ENCODE measurements at places on chromosomes 1 and 21.

GRCh38 chr1:21567241-21568005 lies 58.2 kb downstream of the ALPL start:
- DNase-seq, result no peak

DNA sequence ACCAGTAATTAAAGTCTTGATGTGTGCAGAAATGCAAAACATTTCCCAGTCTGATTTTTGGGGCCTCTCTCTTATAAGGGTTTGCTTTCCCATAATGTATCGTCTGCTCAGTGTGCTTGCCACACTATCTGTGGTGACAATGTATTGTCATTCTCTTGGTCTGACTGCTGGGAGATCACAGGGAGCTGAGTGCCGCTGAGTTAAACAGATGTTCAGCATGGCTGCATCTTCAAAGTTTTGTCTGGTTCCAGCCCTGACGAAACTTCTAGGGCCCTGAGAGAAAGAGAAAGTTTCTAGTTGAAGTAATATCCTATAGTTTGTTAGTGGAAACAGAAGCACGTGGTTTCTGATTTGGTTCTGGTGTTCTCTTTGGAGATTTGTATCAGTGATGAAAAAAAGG lies 42.6 kb downstream of the DNM3 start:
- DNase-seq, result no peak

DNA sequence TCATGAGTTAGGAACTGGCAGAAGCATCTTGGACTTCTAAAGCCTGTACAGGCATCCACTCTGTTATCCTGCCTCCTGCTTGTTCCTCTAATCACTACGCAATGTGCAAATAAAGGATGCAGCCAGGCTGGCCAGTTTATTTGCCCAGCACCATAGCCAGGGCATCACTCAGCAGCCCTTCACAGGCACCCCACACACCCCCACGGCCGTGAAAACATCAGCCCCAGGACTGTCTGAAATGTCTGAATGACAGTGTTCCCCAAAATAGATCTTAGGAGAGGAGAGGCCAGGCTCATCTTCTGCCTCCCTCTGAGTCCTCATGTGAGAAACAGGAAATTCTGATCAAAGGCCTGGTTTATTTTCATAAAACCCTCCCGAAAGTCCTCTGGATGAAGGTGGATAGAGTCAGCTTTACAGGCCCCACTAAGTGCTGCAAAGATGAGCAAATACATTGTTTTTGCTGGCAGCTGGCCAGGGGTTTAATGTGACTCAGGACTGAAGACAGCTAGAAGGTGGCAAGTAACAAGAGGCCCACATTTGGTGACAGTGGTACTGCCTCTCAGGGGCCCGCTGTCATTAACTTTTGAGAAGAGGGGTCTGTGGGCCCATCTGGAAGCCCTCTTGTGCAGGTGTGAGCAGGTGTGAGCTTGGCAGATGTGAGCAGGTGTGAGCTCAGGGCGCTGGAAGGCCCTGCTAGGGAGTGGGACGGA lies 32.9 kb downstream of the GRHL3 start:
- peak; percentile 69 for DNase-seq

- DNase-seq, result no peak
Observed at GRCh38 chr1:71390518-71390917, 309.7 kb upstream of the ZRANB2 start.

- no peak for DNase-seq
Observed at GRCh38 chr1:31031330-31032143, 34.0 kb downstream of the PUM1 start.

DNA sequence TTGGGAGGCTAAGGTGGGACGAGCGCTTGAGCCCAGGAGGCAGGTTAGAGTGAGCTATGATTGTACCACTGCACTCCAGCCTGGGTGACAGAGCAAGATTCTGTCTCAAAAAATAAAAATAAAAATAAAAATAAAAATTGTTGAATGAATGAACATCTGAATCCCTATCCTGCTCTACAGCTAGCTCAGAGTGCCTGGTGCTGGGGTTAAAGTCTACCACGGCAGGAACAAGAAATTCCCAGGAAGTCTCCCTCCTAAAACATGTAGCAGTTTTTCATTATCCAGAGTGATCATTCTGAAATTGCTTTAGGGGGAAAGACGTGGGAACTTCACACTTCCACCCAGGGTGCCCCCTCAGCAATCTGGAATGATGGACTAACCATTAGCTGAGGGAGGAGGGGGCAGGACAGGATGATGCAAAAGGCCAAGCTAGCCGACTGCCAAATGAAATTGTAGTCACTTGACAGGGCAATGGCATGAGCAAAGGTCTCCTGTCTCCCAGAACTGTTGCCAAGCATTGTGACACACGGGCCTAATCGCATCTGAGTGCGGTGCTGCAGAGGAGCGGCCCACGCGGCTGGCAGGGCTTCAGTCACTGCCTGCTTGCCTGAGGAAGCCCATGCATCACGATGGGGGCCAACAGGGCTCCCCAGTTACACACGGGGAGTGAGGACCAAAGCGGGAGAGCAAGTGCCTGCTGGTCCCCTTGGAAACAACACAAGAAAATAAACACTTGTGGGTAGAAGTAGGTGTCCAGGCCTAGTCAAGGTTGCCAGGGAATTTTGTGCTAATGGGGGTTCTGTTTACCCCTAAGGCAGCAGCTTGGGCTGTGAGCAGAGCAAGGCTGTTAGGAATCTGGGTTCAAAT lies 85.7 kb downstream of the NENF start:
- DNase-seq, result no peak

GRCh38 chr1:47618830-47619229 lies 181.0 kb downstream of the FOXD2 start:
- no peak for DNase-seq

GRCh38 chr1:186775036-186775435 lies 53.7 kb upstream of the PLA2G4A start:
- no peak for DNase-seq

GRCh38 chr1:1537626-1538250 lies 2.7 kb downstream of the TMEM240 start:
- no peak for DNase-seq

DNA sequence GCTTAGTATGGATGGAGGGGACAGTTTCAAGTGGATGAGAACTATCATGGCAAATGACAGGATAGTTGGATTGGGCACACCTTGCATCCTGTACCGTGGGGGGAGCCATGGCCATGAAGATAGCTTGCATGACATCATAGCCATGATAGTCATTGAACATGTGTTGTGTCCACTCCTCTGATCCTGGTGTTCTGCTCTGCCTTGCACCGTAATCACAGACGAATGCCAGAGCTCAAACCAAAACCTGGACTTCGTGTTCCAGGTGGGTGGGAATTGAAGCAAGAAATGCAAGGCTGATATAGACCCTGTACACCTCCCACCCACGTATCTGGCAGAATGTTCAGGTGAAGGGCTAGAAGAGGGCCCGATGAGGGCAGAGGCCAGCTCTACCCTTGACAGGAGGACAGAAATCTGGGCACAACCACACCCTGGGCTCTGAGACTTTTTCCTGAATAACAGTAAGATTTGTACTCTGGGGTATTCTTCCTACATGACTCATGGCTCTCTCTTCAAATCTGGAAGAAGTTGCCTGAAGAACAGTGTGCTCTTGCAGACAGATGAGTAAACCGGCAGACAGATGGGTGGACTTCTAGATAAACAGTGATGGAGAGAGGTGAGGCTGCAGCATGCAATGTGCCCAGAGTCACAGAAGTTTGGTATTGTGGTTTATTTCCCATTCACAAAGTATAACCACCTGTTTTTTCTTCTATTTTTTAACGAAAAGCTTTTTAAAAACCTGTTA lies 45.0 kb downstream of the KCNJ6 start:
- DNase-seq, result no peak

- DNase-seq, result no peak
Observed at GRCh38 chr1:200919386-200919785, 24.7 kb downstream of the INAVA start.

- no peak for DNase-seq
Observed at GRCh38 chr1:91725989-91726721, 159.8 kb downstream of the TGFBR3 start.

DNA sequence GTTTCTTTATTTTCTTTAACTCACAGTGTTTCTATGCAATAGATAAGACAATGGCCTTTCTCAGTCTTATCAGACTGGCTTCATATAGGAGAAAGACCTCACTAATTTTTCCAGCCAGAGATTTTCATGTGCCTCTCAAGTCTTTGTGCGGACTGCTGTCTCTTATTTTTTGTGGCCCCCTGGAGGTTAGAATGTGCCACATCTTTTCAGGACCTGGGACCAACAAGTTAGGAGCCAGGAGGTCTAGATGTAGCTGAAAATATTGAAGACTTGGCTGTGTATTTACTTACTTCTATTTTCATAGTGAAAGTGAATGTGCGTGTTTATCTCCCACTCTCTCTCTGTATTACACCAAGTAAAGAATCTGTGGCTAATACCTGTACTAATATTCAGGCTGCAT lies 42.1 kb upstream of the CFHR3 start:
- no peak for DNase-seq

GRCh38 chr1:198937231-198938031 lies 298.6 kb downstream of the PTPRC start:
- DNase-seq, result peak; percentile 17

DNA sequence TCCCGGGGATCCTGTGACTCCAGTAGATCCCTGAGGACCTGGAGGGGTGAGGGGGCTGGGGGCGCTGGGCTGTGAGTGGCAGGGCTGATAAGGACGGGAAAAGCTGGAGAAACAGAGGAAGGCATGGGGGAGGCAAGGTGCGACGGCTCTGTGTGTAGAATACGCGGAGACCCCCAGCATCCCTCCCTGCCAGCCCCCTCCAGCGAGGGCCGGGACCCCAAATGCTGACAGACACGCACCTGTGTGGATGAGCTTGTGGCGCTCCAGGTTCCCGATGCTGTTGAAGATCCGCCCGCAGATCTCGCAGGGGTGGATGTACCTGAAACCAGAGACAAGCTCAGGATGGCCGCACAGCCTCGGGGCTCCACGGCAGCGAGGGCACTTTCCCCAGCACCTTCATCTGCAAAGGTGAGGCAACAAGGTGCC lies 53.0 kb upstream of the RIPK4 start:
- no peak for DNase-seq

- no peak for DNase-seq
Observed at GRCh38 chr1:85612704-85613361, 32.3 kb downstream of the CCN1 start.

DNA sequence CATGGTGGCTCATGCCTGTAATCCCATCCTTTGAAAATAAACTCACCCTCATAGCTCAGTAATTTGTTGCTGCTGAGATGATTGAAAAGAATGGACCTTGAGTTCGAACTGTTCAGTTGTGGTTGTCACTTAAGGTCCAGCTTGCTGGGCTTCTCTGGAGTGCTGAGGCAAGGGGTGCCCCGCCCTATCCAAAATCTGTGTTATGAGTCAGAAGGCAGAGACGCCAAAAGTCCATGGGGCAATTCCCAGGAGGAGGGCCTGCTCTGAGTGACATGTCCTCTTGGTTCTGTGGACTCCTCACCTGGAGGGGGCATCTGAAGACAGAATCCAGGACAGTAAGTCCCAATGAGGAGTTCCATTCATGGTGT lies 64.8 kb downstream of the MYOM3 start:
- DNase-seq, result no peak

- DNase-seq, result no peak
Observed at GRCh38 chr21:42384156-42384945, 11.5 kb downstream of the TMPRSS3 start.

DNA sequence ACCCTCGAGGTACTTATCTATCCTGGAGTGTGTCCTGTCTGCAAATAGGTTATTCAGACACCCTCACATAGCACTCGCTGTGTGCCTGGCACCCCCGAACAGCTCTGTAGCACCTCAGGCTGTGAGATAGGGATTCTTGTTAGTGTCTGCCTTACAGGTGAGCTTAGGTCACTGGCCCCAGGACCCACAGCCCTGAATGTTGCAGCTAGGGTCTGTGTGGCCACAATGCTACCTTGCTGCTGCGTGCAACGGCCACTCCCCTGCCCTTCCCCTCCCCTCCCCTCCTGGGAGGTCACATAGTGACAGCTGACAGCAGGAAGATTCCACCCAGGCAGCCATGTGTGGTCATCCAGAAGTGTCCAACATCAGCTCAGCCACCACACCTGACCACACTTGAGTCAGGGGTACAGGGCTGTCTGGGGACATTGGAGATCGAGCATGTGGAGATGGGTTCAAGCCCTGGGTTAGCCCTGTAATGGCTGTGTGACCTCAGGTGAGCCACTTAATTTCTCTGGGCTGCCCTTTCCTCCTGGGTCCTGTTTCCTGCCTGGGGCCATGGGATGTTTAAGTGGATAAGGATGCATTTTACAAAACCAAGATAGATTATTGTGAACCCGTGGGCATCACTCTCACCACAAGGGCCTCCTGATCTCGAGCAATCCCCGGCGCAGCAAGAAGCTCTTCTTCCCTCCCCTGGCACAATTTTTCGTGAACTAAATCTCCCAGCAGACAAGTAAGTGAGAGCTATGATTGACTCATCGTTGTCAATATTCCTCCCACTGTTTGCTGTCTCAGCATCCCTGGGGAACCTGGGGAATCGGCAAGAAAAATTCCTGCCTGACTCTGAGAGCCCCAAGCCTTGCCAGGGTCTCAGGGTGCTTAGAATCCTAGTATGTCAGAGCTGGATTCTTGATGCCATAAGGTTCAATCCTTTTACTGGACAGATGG lies 208.7 kb downstream of the PTPRU start:
- DNase-seq, result no peak

DNA sequence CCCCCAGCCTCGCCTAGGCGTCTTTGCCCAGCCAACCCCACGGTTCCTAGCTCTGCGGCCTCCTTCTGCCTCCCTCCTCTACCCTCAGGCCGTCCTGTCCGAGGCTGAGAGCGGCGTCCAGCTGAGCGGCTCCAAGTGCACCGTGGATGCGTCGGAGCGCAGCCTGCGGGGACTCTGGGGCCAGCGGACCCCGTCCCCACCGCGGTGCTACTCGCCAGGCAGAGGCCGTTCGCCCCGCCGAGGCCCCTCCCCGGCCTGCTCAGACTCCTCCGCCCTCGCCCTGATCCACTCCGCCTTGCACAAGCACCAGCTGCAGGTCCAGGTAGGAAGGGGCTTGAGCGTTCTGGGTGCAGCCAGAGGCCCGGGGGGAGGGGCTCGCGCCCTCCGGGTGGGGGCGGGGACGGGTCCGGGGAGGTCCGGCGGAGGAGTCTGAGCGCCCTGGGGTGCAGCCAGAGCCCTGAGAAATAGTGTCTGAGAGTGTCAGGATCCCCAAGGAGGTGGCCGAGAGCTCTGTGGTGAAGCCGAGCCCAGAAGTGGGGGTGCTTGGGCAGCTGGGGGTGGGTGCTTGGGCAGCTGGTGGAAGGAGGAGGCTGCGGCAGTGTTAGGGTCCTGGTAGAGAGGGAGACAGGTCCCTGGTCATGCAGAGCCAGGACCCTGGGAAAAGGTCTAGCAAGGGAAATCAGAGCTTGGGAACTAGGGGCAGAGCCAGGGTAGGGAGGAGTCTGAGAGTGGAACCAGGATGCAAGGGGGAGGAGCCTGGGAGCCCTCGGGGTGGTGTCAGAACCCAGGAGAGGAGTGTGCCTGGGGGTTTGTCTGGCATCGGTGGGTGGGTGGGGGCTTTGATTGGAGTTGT lies 3.2 kb upstream of the NBPF3 start:
- no peak for DNase-seq

- no peak for DNase-seq
Observed at GRCh38 chr1:199861020-199861795, 166.3 kb upstream of the NR5A2 start.

GRCh38 chr21:42640486-42640885 lies 12.9 kb upstream of the PDE9A start:
- DNase-seq, result no peak

- no peak for DNase-seq
Observed at GRCh38 chr21:38272215-38272614, 15.4 kb downstream of the KCNJ15 start.

All from stimulated activated CD4-positive, alpha-beta T cell treated with anti-CD3 and anti-CD28 coated beads, TNF-alpha, amount 100 ng/mL, for 24 hours (primary cell).